ENCODE measurements at places on chromosomes 6 and 20. TPM values are rescaled to one million over a fixed set of nuclear protein-coding genes. Genes with fewer than 3 reads are reported as not detected.

The PDYN gene
- total RNA-seq = 1.6 TPM

The SRSF12 gene
- total RNA-seq = 38.2 TPM

The RCAN2 gene
- total RNA-seq = 7.5 TPM

The C2 gene
- 3.1 TPM for total RNA-seq
